ENCODE measurements at places on chromosomes 7 and 10.

- peak; percentile 56 for DNase-seq
Measured at GRCh38 chr10:47127188-47127785, 172.7 kb upstream of the GDF10 start.

- DNase-seq = no peak
Measured at GRCh38 chr7:110557-111232, 81.7 kb upstream of the FAM20C start.

DNA sequence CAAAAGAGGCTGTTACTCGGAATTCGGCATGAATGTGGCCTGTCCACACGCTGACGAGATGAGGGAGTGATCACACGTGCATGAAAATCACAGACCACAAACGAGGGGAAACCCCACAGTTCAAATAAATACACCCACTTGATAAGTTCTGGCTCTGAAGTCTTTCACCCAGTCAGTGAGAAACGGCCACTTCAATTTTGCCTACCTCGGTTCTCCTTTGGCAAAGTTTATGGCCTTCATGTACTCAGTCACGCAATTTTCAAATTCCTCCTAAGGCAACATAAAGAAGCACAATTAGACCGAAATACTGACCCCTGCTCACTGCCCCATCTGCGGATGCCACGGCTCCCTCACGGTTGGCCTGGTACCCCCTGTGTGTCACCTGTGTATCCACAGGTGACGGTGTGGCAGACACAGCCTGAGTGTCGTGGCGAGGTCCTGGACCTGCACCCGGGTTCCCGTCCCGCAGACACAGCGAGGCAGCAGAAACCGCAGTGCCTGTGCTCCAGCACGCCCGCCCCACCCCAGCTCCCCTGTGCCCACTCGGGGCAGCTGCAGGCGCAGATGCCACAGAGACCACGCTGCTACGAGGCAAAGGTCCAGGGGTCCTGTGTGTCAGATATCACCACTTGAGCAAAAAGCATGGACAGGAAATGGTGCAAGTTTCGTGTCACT lies 1.4 kb downstream of the CFAP46 start:
- DNase-seq = no peak

GRCh38 chr7:54869523-54869922 lies 110.5 kb upstream of the SEC61G start:
- no peak for DNase-seq

- DNase-seq = no peak
Measured at GRCh38 chr10:100518761-100519241, 860 bp downstream of the SEC31B start.

DNA sequence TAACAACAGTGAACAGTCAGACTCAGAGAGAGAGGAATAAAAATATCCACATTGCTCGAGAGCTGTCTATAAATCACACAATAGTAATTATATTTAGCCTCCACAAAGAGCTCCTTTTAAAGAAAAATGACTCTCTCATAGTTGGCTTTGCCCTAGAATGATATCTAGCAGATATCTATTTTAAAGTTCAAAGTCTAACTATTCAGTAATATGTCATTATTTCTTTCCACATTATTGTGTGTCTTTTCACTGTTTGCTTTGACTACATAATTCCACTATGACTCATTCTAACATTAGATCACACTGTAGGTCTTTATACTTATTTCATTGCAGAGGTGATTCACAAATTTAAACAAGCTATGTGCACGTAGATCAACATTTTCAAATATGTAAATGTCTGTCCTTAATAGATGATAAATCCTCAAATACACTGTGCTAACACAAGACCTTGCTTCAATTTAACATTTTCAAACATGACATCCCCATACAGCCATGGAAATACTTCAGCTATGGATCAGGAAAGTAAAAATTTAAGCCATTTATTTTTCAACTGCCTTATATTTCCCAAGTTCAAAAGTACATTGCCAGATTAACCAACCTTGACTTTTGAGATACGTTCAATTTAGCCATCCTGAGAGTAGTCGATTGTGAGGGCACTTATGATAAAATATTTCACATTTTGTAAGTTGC lies 99.9 kb upstream of the AKR1E2 start:
- no peak for DNase-seq

DNA sequence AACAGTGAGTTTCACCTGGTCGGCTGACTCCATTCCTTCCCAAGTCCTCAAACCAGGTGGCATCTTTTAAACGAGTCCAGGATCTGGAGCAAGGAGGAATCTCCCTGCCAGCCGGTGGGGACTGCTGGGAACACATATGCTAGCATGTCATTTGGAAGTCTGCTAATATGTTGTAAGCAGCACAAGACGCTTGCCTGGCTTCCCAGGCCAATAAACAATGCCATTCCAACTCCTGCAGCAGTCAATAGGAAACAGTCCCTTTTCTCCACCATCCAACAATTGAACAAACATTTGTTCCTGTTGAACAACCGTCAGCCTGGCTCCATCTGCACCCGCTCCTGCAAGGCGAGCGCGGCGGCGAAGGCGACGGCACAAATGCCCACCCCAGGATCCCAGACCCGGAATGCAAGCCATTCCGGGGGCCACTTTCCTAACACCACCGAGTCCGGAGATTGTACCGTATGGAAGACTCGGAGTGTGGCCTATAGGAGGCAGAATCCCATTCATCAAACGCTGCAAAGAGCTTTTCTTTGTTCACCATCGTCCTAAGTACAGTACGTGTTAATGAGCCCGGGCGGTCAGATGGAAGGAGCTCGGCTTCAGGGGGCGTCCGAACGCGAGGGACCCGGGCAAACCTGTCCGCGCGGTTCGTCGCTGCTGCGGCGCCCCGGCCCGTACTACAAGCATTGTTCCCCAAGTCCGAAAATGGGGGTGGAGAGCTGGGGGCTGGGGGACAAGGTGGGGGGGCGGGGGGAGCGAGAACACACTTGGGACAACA lies 1.6 kb downstream of the FAM53B start:
- DNase-seq = no peak

DNA sequence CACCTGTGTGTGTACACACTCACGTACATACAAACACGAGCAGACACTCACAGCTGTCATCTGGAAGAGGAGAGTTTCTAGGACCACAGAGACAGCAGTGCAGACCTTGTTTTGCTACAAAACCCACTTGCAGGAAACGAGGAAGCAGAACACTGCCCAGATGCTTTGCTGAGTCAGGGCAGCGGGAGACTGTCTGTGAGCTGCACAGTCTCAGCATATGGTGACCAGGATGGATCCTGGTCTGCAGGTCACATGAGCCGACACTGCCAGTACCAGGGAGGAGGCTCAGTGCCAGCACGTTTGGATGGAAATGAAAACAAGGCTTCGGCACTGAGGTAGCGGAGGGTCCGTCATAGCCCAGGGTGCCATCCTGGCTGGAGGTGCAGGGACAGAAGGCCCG lies 117.6 kb upstream of the DPP6 start:
- no peak for DNase-seq

DNA sequence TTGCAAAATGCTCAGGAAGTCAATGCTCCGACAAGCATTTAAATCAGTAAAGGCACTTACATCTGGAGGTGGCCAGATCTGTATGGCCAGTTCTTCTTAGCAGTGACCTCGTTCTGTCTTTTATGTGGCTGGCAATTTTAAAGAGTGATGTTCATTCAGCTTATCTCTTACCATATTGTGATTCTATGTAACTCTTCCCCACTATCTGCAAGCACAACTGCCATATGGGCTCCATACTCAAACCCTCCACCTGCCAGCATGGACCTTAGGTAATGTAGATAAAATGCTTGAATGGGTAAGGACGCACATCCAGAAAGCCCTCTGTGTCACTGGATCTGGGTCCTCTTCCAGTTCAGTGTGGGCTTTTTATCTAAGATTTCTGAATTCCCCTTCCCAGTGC lies 42.4 kb upstream of the STK17A start:
- no peak for DNase-seq

DNA sequence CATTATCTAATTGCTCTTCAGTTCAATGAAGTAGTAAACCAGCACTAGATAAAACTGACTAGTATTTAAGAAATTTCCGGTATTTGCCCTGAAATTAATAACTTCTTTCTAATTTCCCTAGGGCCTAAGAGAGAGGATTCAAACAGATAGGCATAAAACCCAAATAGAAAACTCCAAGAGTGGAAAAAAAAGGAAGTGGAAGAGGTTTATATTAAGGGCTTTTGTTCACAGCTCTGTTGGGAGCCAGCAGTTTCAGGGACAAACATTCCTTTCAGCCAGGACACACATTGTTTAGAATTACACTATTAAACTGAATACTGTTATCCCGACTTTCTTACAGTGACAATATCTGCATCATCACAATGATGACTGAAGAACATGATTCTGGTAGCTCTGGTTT lies 3.6 kb downstream of the ODAD2 start:
- no peak for DNase-seq

GRCh38 chr7:83347945-83348444 lies 185.3 kb upstream of the PCLO start:
- DNase-seq = no peak

DNA sequence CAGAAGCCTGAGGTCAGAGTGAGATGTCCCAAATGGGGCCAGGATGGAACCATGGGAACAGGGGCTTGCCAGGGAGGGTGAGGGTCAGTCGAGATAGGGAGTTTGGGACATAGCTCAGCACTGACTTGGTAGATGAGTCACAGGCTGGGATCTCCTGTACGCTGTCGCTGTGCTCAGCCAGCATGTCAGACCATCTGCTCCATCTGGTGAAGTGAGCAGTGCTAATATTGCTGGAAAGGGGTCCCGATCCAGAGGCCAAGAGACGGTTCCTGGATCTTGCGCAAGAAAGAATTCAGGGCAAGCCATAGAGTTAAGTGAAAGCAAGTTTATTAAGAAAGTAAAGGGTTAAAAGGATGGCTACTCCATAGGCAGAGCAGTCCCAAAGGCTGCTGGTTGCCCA lies 505.6 kb downstream of the GALNT17 start:
- DNase-seq = no peak

GRCh38 chr7:107372298-107372697 lies 97.6 kb upstream of the GPR22 start:
- no peak for DNase-seq

DNA sequence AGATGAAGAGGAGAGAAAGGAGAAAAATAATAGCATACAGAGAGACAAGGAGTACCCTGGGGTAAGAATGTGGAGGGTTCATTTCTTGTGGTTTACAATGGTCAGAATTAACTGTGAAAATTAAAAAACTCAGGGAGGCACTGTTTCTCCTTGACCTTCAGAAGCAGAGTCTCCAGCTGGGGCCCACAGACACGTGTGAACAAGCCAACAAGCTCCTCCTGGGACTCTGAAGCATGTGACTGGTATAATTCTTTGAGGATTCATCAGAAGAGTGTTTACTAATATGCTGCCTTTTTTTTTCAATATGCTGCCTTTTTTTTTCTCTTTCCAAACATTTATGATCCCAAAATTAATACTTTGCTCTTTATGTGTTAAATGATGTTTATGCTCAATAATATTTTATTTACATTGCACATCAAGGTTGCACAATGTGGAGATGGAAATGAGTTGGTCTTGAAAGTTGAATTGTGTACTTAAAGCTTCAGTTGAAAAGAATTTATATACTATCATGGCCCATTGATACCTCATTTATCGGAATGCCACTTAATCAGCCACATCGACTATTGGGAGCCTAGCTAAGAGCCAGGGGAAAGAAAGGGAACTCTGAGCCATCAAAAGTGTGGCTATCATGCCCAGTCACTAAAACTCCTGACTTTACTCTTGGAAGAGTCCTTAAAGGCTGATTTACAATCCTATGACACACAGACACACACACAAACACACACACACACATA lies 134.7 kb upstream of the RHOBTB1 start:
- DNase-seq = no peak

- DNase-seq = no peak
Measured at GRCh38 chr7:40297741-40298311, 163.0 kb downstream of the SUGCT start.

- DNase-seq = no peak
Measured at GRCh38 chr7:91086200-91086599, 178.0 kb upstream of the FZD1 start.

GRCh38 chr10:124802313-124802675 lies 675 bp downstream of the ABRAXAS2 start:
- DNase-seq = no peak

Data from vagina (tissue), 2 donors.